Central memory CD4-positive, alpha-beta T cell (primary cell): ENCODE measurements at places on chromosomes 5 and 9.

GRCh38 chr9:137382444-137383080 is 40.4 kb downstream of the EXD3 start:
- DNase-seq, result no peak

DNA sequence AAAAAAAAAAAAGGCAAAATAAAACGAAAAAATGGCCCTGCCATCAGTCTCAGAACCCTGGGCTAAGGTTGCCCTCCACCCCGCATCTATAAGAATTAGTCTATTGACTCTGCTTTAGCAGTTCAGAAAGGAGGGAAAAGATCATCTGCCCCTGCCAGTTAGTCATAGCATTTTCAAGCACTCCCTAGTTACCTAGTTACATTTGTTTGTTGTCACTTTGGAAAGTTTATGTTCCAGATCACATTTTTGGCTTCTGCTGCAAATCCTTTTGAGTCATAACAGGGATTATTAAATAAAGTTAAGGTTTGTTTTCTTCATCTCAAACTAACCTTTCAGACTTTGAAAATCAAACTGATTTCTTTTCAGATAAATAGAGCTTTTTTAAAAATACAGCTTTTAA is 52.1 kb downstream of the AQP7 start:
- no peak for DNase-seq

DNA sequence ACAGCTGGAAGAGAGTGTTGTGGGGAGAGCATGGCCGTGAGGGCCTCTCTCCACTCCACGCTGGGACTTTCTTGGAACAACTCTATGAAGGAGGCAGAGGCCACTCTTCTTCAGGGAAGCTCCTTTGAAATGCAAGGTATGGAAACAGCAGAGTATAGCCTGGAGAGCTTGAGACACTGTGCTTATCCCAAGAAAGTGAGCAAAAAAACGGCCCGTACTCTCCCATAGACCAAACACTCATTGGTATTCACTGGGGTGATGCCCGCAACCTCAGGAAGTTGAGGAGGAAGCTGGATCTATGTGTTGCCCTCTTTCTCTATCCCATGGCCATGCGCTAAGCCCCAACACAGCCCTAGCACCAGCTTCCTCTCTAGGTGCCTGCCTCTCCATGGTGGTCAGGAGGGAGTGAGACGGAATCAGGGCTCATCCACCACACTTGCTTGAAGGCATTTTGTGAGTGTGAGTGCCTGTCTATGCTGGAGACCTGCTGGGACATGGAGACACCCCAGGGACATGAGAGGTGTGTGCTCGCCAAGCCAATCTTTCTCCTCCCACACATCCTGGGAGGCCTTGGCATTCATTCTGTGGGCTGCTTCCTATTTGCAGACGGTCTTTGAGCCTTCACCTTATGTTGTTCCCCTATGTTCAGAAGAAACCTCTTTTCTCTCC is 616.6 kb downstream of the IRX1 start:
- no peak for DNase-seq

GRCh38 chr5:58912116-58912515 is 329.2 kb downstream of the RAB3C start:
- no peak for DNase-seq

DNA sequence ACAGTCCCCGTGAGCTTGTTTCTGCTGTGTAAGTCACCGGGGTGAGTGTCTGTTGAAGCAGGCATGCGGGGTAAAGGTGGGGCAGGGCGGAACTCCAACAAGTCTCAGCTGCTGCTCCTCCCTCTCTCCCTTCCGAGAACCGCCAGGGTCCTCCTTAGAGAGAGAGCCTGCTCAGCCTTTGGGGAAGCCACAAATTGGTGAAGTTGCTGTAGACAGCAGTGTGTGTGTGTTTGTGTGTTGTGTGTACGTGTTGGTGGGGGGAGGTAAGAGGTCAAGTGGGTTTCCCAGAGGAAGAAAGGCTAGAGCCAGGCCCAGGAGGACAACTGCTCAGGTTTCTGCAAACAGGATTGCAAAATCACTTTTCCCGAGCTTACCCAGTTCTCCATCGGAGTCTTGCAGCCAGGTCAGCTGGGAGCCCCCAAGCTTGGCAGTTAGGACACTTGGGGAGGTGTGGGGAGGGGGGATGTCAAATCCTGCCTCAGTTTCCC is 38.9 kb upstream of the DAB2IP start:
- no peak for DNase-seq

- DNase-seq, result no peak
These were observed 102.0 kb upstream of the PTPN3 start for GRCh38 chr9:109600142-109600541.

GRCh38 chr5:137617528-137618205 is 118.2 kb downstream of the KLHL3 start:
- DNase-seq, result no peak

DNA sequence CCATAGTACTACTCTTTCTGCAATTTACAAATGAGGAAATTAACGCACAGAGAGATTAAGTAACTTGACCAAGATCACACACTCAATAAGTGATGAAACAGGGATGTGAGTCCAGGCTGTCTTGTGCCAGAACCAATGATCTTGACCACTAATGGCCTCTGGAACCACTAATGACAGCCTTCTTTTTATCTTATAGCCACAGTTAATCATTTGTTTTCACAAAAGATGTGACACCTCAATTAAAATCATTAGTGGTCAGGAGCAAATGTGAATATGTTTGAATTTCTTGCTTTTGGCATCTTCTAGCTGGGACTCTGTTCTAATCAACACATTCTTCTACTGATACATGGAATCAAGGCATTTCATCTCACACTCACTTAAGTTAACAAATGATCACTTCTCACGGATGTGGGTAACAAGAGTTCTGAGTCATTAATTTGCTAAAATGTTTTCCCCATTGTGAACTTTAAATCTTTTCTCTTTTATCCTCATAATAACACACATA is 102.7 kb upstream of the CD180 start:
- no peak for DNase-seq

DNA sequence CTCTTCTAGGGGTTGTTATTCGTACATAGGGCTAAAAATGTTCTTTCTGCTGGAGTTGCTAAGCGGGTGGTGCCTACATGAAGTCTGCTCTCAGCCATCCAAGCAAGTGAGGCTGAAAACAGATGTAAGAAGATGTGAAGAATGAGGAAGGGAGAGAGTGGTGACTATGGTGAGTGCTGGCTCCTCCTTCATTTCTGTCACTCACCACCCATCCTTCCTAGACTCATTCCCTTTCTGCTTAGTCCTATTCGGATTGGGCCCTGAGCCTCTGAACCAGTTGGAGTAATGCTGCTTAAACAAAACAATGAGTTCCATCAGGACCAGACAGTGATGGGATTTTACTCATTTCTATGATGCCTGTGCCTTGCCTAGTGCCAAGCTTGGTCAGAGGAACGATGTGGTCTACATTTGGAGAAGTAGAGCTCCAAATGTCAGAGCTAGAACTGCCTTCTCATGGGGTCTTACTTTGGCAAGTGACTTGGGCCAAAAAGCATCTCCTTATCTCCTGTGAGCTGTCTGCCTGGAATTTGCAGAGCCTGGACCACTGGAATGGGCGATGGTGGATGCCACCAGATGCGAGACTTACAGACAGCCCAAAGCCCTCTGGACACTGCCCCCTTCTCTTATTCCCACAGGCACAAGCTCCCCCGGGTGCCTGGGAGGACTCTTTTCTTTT is 192.9 kb downstream of the FBXL7 start:
- DNase-seq, result no peak

DNA sequence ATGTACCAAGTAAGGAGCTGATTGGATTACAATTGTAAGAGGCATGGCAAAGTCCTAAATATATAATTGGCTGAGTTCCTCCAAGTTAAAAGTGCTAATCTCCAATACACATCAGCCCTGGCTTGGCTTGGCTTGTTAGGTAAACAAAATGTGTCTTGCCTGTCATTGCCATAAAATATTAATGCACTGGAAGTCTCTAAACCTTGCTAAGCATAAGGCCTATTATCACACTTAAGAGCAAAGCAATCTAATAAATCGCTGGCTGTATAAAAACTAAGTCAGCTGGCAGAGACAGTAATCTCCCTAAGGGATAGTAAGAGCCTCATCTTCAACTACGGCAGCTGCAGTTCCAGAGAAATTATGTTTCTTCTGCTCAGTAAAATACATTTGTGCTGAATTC is 418.6 kb upstream of the GRAMD2B start:
- DNase-seq, result no peak
